ENCODE measurements at places on chromosomes 1 and 21. TPM values are rescaled to one million over a fixed set of nuclear protein-coding genes. Genes with fewer than 3 reads are reported as not detected.

Gene GPR3
- 0.39 TPM for total RNA-seq

Gene FAM72A
- total RNA-seq = 1.8 TPM

Gene AK5
- total RNA-seq = 29.8 TPM

- DNase-seq = no peak
These were observed 14.1 kb upstream of the ZBTB40 start for GRCh38 chr1:22437573-22437972.

GRCh38 chr1:118100686-118101514 is 84.1 kb downstream of the SPAG17 start:
- DNase-seq = no peak

GRCh38 chr1:29849038-29849750 is 612.9 kb downstream of the PTPRU start:
- DNase-seq = no peak

DNA sequence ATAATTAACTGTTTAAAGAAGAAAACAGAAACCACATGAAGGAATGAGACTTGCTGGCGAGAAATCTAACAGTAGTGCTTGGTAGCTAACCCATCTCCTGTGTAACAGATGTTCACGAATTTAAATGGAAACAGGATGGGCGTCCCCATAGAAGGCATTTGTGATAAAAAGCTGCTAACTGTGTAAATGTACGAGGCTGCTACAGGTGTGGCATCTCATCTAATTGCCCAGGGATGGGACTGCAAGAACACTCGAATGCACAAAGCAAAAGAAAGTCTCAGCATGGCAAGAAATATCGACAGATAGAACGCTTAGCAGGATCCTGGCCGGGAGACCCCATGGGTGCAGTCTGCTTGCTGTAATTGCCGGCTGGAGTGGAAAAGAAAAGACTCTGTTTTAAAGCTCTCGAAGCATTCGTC is 112.7 kb downstream of the RUNX1 start:
- DNase-seq = no peak

- no peak for DNase-seq
These were observed 6.9 kb upstream of the F13B start for GRCh38 chr1:197073978-197074377.

- no peak for DNase-seq
These were observed 1.2 kb downstream of the NIPAL3 start for GRCh38 chr1:24416666-24417391.

DNA sequence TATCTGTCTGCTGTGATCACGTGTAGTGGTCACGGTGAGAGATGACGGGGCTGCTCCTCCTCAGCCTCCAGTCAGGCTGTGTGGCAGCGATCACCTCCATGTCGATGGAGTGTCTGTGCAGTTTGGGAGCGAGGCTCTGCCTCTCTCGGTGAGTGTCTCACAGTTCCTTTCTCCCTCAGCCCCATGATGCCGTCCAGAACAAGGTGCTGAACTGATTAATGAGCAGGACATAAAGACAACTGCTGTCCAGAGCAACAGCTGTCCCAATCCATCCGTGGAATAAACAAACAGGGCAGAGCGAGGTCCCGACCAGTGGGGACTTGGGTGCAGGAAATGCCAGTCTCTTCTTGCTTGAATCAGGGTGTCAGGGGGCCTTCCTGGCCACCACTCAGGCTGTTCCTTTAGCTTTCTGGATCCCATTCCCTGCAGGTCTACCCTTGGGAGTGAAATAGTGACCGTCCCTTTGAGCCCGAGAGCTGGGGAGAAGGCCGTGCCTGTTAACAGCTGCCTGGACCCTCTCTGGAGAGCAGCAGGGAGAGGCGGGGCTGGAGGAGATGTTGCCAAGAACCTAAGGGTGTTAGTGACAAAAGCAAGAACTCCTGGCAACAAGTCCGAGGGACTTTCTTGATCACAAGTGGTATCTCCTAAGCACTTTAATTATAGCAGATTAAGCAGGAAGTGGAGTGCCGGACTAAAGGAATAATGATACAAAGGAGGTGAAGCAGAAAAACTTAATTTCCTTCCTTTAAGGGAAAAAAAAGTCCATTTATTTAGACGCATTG is 443.9 kb downstream of the KIF26B start:
- no peak for DNase-seq

DNA sequence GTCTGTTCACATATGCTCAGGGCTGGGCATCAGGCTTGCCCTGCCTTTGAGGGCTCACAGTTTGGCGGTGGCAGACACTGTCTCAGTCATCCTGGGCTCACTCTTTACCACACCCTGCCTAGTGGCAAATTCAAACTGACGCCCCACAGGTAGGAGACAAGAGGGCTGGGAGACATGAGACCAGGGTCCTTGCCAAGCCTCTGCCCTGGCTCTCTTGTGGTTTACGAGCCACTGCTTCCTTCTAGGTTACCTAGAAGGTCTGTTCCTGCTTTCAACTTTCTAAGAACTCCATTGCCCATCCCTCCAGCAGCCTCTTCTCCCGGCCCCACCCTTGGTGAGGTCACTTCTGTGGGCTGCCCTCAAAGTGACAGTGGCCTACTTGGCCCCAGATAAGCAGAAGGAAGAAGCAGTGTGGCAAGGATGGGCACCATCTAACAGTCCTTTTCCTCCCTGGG is 10.5 kb downstream of the KIF21B start:
- peak; percentile 21 for DNase-seq

GRCh38 chr1:46489169-46489637 is 433 bp upstream of the DMBX1 start:
- DNase-seq = peak; percentile 16

GRCh38 chr1:172487550-172487949 is 43.7 kb upstream of the PIGC start:
- no peak for DNase-seq

- no peak for DNase-seq
These were observed 259.4 kb upstream of the BRINP3 start for GRCh38 chr1:190736971-190737590.

DNA sequence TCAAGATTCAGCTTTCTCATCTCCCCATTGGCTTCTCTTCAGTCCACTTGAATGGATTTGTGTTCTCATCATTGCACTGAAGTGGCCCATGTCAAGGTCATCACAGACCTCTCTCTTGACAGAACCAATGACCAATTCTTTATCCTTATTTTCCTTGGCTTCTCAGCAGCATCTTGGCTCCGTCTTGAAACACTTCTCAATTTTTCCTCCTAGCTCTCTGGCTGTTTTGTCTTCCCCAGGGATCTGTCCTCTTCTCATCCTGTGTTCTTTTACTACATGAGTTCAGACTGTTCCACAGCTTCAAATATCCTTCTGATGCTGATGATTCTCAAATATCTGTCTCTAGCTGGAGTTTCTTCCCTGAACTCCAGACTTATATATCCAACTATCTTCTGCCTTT is 78.6 kb downstream of the COLGALT2 start:
- DNase-seq = no peak

DNA sequence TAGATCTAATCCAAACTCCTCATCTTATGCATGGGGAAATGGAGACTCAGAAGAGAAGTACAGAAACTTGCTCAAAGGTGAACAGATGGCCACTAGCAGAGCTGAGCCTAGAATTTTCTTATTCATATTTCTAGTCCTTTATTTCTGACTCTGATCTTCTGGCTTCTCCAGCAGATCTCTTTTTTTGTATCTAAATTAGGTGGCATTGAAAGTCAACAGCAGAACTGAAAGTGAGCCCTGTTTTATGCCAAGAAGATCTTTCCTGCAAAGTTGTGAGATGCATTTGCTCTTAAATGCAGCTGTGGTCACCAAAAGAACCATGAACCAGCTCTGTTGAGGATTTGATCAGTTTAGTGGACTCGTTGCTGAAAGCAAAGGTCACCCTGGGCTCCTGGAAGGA is 75.5 kb downstream of the KAZN start:
- DNase-seq = no peak

DNA sequence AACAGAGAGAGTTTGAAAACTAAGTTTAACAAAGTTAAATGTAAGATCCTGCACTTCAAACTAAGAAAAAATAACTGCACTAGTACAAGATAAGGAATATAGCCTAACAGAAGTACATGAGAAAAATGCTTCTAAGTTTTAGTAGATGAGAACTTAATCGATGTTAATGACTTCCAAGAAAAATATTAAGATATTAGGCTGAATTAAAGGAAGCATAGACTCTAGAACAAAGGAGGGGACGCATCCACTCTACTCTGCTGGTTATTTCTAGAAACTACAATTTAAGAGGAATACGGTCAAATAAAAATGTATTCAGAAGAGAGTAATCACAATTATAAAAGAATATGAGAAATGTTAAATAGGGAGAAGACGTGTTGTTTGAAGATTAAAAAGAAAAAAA is 46.3 kb upstream of the SLC16A1 start:
- no peak for DNase-seq

GRCh38 chr1:35390600-35391494 is 122.3 kb downstream of the ZMYM4 start:
- DNase-seq = no peak

DNA sequence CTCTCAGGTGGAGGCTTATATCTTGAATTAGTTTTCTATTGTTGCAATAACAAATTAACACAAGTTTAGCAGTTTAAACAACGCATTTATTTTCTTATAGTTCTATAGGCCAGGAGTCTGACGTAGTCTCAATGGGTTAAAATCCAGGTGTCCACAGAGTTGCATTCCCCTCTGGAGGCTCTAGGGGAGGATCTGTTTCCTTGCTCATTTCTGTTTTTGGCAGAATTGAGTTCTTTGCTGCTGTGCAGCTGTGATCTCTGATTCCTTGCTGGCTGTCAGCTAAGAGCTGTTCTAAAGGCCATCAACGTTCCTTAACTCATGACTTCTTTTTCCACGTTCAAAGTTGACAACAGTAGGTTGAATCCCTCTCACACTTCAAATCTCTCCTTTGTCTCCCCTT is 31.8 kb downstream of the S100A10 start:
- DNase-seq = no peak

DNA sequence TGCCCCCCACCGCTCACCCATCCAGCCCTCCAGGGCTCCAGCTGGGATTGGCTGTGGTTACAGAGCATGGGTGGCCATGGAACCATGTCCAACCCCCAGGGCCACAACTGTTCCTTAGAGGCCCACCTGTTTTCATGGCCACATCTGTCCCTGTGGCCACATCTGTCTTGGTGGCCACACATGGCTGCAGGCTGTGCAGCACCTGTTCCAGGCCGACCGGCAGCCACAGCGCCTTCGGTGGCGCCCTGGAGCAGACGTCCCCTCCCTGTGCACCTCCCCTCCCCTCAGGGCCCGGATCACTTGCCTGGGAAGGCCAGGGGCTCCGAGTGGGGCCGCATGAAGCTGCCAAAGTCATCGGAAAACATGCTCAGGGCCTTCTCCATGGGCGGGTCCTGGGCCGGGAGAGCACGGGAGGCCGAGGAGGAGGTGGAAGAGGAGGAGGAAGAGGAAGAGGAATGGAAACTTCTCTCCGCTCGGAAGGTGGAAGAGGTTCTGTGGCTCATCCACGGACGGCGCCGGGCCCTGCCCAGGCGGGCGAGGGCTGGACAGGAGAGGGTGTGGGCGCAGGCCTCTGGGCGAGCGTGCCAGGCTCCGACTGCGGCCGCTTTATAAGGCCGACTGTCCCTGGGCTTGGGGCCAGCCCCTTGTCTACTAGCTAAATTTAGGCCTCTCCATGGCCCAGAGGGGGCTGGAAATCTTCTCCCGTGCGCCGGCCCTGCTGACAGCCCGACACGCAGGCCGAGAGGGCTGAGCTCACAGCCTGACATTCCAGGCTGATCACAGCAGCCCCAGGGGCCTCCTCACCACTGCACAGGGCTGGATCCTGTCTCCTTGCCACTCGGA is at the start of gene HSPB7:
TSS of gene HSPB7 (minus strand) at position 583 of the 843 bp plus-strand sequence. CDS start at position 503, 80 bp downstream.
- no peak for DNase-seq

Data from natural killer cell (primary cell).